ENCODE measurements at places on chromosomes 6 and 20.

DNA sequence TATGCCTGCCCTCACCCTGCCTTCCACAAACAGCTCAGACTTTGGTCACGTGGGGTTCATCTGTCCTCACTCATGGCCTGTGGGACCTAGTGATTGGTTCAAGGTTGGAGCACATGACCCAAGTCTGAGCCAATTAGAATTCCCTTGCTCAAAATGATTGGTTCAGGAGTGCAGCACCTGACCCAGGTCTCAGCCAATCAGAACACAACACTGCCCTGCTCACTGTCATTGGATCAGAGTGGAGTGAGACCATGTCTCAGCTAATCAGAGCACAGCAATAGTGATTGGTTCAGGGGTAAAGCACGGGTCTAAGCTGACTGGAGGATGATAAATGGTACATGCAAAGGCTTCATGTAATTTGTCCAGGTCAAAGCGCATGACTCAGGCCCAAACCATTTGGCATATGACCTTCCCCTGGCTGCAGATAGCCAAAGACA is 102.2 kb downstream of the PREX1 start:
- no peak for DNase-seq

DNA sequence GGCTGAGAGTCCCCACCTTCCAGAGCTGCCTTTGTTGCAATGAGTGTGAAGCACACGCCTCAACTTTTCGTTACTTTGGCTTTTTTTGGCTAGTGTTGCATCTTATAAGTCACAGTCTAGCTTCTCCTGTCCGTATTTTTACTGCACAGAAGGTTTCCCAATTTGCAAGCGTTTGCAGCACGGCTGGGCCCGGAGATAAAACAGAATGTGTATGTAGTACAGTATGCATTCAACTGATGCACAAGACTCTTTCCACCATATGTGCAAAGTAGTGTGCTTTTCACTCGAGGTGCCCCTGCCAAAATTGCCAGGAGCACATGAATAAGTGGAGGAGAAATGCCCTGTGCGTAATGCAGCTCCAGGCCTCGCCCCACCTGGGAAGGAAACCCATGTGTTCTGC is 79.6 kb downstream of the SOBP start:
- DNase-seq, result no peak

GRCh38 chr6:137673603-137674002 is 179.4 kb upstream of the OLIG3 start:
- DNase-seq, result no peak

DNA sequence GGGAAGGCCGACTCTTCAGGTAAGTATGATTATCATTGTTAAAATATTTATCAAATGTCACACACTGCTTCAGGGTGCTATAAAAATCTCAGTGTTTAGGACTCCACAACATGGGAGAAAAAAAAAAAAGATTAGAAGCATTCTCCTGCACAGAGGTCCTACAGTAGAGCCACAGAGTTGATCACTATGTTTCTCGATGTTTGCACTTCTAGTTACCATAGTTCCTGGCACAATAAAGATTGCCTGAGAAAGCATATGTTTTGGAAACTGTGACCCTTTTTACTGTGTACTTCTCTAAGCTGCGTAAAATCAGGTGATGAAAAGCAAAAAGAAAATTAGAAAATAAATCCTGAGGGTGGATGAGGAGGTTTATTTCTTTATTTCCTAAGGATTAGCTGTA is 269.9 kb upstream of the SYNCRIP start:
- DNase-seq, result no peak

GRCh38 chr20:19502169-19502568 is 255.9 kb upstream of the RIN2 start:
- DNase-seq, result no peak
